NCI-H345 (cell line): ENCODE measurements at places on chromosomes 2 and 18.

DNA sequence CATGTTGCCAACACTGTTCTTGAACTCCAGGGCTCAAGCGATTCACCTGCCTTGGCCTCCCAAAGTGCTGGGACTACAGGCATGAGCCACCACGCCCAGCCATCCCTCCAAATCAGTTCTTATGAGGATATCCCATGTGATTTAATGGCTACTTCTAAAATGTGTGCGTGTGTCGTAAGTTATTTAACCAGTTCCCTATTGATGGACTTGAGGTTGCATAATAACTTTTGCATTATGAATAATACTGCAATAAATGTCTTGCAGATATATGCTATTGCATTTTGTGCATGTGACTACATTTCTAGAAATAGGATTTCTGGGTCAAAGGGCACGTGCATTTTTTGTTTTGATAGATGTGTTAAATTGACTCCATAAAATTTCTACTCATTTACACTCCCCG is 19.0 kb downstream of the DIPK1C start:
- DNase-seq, result no peak

DNA sequence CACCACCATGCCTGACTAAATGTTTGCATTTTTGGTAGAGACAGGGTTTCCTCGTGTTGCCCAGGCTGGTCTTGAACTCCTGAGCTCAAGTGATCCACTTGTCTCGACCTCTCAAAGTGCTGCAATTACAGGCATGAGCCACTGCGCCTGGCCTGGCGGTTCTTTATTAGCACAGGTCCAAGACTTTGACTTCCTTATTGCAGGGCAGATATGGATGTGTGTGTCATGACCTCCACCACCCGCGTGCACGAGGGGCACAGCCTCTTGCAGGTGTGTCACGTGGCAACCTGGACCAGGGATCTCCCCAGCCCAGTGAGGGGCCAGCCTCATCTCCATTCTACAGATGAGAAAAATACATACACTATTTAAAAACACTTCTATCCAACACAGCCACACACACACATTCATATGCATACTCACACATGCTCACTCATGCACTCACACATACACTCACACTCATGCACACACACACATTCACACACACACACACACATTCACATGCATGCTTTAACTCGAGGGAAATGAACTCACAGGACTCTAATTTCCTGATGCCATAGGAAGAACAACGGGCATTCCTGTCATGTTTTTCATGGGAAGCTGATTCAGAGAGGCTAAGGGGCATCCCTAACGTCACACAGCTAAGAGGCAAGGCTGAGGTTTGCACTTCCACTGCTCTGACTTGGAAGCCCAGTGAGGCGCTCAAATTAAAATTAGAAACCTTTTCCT is 38.8 kb downstream of the RRM2 start:
- DNase-seq, result no peak

DNA sequence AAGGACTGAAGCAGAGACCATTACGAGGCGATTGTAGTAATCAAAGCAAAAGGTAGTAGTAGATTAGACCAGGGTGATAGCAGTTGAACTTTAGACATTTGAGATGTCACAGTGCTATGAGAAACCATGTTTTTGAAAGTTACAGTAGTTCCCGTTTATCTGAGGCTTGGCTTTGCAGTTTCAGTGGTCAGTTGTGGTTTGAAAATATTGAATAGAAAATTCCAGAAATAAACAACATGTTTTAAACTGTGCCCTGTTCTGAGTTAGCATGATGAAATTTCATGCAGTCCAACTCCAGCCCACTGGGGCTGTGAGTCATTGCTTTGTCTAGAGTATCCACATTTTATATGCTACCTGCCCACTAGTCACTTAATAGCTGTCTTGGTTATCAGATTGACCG is 47.5 kb downstream of the ZNF638 start:
- no peak for DNase-seq

DNA sequence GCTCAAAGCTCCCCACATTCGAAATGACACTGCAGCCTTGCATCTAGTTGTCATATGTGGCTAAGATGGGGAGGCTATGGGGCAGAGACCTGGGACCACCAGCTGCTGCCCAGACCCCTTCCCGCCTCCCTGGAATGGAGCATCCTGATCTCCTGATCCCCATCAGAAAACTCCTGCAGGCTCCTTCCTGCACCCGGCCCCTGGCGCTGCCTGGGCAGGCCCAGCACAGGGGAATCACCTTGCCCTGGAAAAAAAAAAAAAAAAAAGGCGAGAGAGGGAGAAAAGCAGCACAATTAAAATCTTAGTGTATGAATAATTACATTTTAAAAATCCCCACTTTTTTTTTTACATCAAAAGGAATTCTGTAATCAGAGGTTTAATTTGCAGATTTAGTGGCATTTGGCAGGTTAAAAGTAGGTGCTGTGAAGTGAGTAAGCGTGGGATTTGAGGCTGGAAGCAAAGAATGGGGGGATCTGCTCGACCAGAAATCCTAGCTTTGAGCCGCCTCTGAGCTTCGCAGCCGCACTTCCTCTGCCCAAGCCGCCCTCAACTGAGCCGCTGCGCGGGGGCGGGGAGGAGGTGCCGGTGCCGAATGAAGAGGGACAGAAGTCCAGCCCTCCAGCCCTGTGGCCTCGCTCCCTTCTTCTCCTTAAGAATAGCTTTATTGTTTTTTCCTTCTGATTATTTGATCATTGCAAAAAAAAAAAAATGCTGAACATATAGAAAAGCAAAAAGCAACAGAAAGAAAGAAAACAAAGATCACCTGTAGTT is 30.0 kb downstream of the THNSL2 start:
- peak; percentile 48 for DNase-seq

GRCh38 chr2:68472796-68473414 is 5.5 kb downstream of the APLF start:
- no peak for DNase-seq

DNA sequence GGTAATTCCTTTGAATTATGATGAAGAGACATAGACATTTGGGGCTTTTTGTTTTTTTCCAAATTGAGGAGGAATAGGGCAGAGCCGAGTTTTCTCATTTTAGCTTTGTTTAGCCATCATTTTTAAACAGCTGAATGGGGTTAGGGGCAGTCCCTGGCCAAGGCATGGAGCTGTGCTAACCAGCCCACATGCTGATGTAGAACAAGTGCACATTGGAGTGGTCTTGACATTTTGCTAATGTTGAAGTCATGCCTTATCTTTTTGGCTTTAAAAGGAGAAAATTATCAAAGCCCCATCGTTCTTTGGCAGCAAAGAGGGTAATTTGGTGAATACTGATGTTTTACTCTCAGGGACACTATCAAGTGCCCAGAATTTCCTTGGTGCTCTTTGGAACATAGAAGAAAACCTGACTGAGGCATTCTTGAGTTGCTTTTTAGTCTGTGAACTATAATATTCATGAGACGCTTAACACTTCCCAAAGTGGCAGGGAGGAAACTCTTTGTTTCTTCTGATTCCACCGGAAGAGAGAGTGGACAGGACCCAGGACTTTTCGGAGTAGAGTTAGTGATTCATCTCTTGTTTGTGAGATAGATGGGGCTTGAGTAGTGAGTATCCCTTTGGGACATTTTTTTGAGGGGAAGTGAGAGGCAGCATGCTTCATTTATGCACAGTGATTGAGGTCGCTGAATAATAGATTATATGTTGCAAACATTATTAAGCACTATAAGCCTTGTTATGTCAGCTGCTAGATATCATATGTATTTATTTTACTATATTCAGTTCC is 45.0 kb downstream of the MTA3 start:
- no peak for DNase-seq

GRCh38 chr2:130807659-130808385 is 28.9 kb upstream of the ARHGEF4 start:
- DNase-seq, result peak; percentile 72

DNA sequence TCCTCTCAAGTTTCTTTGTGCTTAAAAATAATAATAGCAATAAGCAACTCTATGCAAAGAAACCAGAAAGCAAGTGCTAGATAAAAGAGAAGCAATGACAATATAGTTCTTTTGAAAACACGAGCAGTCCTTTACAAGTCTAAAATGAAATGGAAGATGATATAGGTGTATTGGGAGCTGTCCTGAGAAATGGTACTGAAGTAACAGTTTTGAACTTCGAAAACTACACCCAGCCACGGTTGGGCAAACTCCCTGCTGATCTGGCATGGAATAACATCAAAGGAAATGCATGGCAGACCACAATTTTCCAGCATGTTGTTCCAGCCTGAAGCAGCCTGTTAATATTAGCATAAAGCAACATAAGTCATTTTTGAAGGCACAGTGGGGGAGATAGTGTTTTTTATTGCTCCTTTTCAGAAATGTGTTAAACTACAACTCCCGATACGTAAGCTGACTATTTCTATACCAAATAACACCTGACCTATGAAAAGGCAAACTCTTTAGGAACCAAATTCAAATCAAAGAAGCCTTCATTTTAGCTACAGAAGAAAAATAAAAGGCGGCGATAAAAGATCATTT is 596.1 kb upstream of the KLHL29 start:
- DNase-seq, result no peak

- no peak for DNase-seq
These were observed 120.5 kb downstream of the PMAIP1 start for GRCh38 chr18:60020107-60020925.

- DNase-seq, result no peak
These were observed 72.3 kb downstream of the BARD1 start for GRCh38 chr2:214737188-214737587.

DNA sequence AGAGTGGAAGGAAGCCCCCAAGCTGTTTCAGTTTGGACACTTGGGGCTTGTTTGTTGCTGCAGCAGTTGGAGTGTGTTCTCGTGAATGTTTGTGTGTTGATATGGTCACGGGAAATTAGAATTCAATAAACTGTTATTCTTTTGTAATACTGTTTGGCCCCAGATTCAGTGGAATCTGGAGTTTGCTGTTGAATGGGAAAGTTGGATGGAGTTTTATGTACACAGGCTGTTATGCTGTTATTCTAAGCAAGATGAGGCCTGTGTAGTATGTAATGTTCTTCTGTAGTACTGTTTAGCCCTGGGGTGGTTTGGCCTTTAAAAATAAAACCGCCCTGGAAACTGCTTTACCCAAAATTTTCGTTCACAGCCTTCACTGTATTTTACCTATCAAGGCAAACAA is 810.4 kb upstream of the HS6ST1 start:
- DNase-seq, result peak; percentile 90

GRCh38 chr2:216388046-216388884 is 16.0 kb upstream of the MARCHF4 start:
- DNase-seq, result no peak

DNA sequence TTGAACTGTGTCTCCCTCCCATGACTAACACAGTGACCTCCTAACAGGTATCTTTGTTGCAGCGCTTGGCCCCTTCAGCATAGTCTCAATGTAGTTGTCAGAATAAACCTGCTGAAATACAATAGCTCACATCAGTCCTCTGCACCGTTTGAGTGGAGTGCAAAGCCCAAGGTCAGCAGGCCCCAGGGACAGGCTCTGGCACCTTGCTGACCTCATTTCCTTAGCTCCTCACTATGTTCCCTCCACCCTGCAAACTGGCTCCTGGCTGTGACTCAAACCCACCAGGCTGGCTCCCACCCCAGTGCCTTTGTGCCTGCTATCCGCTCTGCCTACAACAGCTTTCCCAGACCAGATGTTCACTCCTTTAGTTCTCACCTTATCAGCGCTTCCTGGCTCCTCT is 146.7 kb downstream of the LRATD1 start:
- no peak for DNase-seq

DNA sequence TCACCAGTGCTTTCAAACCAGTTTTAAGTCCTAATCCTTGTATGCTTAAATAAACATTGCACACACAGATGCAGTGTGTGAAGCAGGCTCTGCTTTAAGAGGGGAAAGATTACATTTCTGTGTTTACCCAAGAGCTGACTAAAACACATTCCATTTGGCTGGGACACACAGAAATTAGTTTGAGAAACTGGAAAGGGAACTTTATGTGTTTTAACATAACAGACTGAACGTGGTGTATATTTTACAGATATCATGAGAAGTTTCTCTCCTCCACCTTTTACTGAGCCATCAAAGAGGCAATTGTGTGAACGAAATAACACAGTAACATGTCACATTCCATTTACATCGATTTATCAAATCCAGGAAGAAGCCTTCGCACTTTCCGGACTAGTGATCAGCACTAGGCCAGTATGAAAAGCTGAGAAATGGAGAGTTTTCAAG is 121.8 kb downstream of the MAIP1 start:
- no peak for DNase-seq

- no peak for DNase-seq
These were observed 258.9 kb upstream of the CXCR4 start for GRCh38 chr2:136376798-136377211.

- no peak for DNase-seq
These were observed 1527.3 kb upstream of the NXPH2 start for GRCh38 chr2:140307532-140307931.

DNA sequence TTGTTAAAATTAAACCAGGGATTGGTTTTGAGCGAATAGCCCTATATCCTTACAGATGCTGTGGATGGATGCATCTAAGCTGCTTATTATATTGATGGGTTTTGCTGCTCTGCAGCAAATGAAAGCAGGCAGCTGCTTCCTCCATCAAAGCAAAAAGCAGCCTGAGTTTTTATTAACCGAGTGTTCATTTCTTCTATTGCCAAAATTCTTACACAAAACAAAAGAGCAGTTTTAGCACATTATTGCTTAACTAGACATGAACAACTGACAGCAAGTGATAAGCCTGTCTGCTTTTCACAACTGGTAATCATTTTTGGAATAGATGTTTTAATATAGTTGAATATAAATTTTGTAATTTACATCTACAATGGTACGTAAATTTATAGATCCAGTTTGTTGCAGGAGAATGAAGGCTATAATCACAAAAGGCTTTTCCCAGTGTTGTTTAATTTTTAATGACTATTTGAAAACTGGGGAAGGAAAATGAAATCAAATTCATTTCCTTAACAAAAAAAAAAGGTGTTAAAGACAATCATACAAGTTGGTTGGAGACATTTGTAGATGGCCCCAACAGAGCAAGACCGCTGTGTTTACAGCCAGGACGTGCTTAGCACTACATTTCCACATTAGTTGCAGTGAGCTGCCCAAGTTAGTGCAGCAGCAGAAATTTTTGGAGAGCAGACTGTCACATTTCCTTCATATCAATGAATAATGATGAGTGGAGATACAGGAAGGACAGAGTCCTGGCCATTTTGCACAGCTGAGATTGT is 253.6 kb upstream of the SIX3 start:
- no peak for DNase-seq
